ENCODE measurements at places on chromosomes 4 and X. TPM values are rescaled to one million over a fixed set of nuclear protein-coding genes. Genes with fewer than 3 reads are reported as not detected.
A peak's percentile ranks its signal among the peaks of the same experiment; 100 is the strongest.

GRCh38 chr4:3494462-3494871 lies 31.4 kb downstream of the DOK7 start:
- no peak for DNase-seq
- H3K4me3 ChIP-seq: no peak overlapping the region
- no peak overlapping the region for H3K27ac ChIP-seq
- H3K27me3 ChIP-seq: no peaks in the 10 kb centered on the region
- peaks cover 5% of the 10 kb centered on the region for H3K36me3 ChIP-seq
- no peaks in the 10 kb centered on the region for H3K4me1 ChIP-seq

FAAH2 gene
- 1.7 TPM for total RNA-seq

GRCh38 chrX:149124526-149125108 lies 380.5 kb downstream of the IDS start:
- DNase-seq: peak; percentile 61
- no peaks in the 10 kb centered on the region for H3K27me3 ChIP-seq
- H3K27ac ChIP-seq: no peak overlapping the region
- no peak overlapping the region for H3K4me3 ChIP-seq

GRCh38 chrX:71652405-71652804 lies 14.9 kb upstream of the LOC101059915 start:
- peak; percentile 56 for DNase-seq
- peaks cover 19% of the 10 kb centered on the region for H3K27me3 ChIP-seq
- H3K36me3 ChIP-seq: no peaks in the 10 kb centered on the region
- no peak overlapping the region for H3K27ac ChIP-seq
- no peaks in the 10 kb centered on the region for H3K4me1 ChIP-seq
- no peak overlapping the region for H3K4me3 ChIP-seq

DNA sequence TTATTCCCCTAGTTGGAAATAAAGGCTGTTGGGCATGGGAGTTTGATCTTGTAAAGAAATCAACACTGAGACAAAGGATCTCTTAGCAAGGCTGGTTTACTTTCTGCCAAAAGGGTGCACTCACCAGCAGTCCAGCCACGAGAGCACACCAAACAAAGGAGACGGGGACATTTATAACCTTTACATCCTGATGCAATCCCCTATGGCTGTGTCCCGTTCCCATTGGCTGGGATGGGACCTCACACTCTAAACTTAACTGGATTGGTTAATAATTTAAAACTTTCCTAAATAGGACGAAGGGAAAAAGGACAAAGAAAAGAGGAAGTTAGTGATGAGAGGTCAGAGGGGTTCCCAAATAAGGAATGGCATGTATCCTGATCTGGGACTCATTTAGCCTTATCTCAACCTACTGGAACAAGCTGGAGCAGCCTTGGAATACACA lies 17.9 kb downstream of the METAP1 start:
- H3K27me3 ChIP-seq: no peaks in the 10 kb centered on the region
- DNase-seq: no peak
- H3K4me1 ChIP-seq: peaks cover 2% of the 10 kb centered on the region
- H3K36me3 ChIP-seq: no peaks in the 10 kb centered on the region

TMPRSS11F gene
- total RNA-seq: not detected

ANXA3 gene
- total RNA-seq: 260 TPM

DNA sequence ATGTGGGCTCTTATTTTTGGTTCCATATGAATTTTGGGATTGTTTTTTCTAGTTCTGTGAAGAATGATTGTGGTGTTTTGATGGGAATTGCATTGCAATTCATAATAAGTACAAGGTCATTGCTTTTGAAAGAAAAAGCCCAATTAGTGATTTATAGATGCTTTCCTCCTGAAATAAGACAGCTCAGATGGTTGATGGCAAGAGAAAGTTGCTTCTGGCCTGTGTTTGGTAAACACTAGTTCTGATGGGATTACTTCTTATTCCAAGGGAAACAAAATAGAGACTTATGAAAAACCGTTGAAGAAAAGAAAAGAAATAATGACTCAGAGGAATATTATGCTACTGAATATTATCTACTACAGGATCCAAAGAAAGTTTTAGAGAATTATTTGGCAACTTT lies 144.9 kb downstream of the SPANXA1 start:
- no peak for DNase-seq
- no peaks in the 10 kb centered on the region for H3K27me3 ChIP-seq
- no peak overlapping the region for H3K27ac ChIP-seq
- H3K4me1 ChIP-seq: peaks cover 4% of the 10 kb centered on the region
- no peak overlapping the region for H3K4me3 ChIP-seq

- H3K4me1 ChIP-seq: no peaks in the 10 kb centered on the region
- H3K27ac ChIP-seq: no peak overlapping the region
- DNase-seq: no peak
These were observed 20.1 kb downstream of the CA5B start for GRCh38 chrX:15758140-15758539.

GRCh38 chr4:59987289-59987688 lies 1212.8 kb upstream of the ADGRL3 start:
- H3K4me3 ChIP-seq: no peak overlapping the region
- H3K36me3 ChIP-seq: no peaks in the 10 kb centered on the region
- H3K27me3 ChIP-seq: no peaks in the 10 kb centered on the region
- H3K27ac ChIP-seq: no peak overlapping the region
- H3K4me1 ChIP-seq: no peaks in the 10 kb centered on the region
- DNase-seq: peak; percentile 2

SUPT20HL1 gene
- not detected for total RNA-seq

STARD8 gene
- total RNA-seq: 1.0 TPM

DUX4 gene
- total RNA-seq: not detected

GRCh38 chr4:4694296-4694772 lies 152.5 kb upstream of the STX18 start:
- peak; percentile 41 for DNase-seq
- H3K27me3 ChIP-seq: no peaks in the 10 kb centered on the region
- H3K4me3 ChIP-seq: no peak overlapping the region
- H3K36me3 ChIP-seq: no peaks in the 10 kb centered on the region
- H3K27ac ChIP-seq: no peak overlapping the region

GPC4 gene
- 1.9 TPM for total RNA-seq

TBX22 gene
- total RNA-seq: not detected

- no peaks in the 10 kb centered on the region for H3K27me3 ChIP-seq
- H3K4me3 ChIP-seq: no peak overlapping the region
- no peak overlapping the region for H3K27ac ChIP-seq
- no peaks in the 10 kb centered on the region for H3K4me1 ChIP-seq
- no peak for DNase-seq
These were observed 172.4 kb downstream of the PRDM5 start for GRCh38 chr4:120750152-120750525.

DNA sequence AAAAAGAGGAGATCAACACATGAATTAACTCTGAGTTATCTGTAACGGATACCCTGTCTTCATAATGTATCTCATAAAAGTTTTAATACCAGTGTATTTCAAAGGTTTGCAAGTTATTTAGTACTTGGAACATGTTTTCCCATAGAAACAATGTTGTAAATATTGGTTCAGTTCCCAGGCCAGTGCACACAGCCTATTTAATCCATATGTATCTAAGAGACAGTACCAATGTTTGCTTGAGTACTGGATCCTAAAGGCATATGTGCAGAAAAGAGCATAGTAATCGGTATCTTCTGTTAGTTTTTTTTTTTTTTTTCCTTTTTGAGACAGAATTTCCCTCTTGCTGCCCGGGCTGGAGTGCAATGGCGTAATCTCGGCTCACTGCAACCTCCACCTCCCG lies 46.1 kb downstream of the SLIT2 start:
- no peaks in the 10 kb centered on the region for H3K27me3 ChIP-seq
- no peak overlapping the region for H3K4me3 ChIP-seq
- no peak overlapping the region for H3K27ac ChIP-seq
- no peaks in the 10 kb centered on the region for H3K4me1 ChIP-seq

AWAT1 gene
- total RNA-seq: not detected

- DNase-seq: peak; percentile 37
- no peaks in the 10 kb centered on the region for H3K27me3 ChIP-seq
- no peak overlapping the region for H3K4me3 ChIP-seq
- peaks cover 17% of the 10 kb centered on the region for H3K36me3 ChIP-seq
These were observed 100.5 kb downstream of the PHKA2 start for GRCh38 chrX:18883234-18883960.

PDLIM5 gene
- 151 TPM for total RNA-seq

GRCh38 chr4:48640225-48640624 lies 139.9 kb downstream of the FRYL start:
- no peak overlapping the region for H3K4me3 ChIP-seq
- no peaks in the 10 kb centered on the region for H3K27me3 ChIP-seq
- H3K27ac ChIP-seq: no peak overlapping the region
- peaks cover 6% of the 10 kb centered on the region for H3K36me3 ChIP-seq

GRCh38 chr4:138113819-138114400 lies 128.2 kb downstream of the SLC7A11 start:
- H3K4me3 ChIP-seq: no peak overlapping the region
- peak; percentile 58 for DNase-seq
- H3K27me3 ChIP-seq: no peaks in the 10 kb centered on the region
- no peaks in the 10 kb centered on the region for H3K4me1 ChIP-seq

GRCh38 chr4:122525865-122526264 lies 69.3 kb upstream of the IL2 start:
- H3K4me1 ChIP-seq: no peaks in the 10 kb centered on the region
- no peaks in the 10 kb centered on the region for H3K27me3 ChIP-seq
- H3K27ac ChIP-seq: no peak overlapping the region
- H3K4me3 ChIP-seq: no peak overlapping the region
- no peak for DNase-seq

GRCh38 chrX:85611926-85612325 lies 232.5 kb upstream of the POF1B start:
- peaks cover 3% of the 10 kb centered on the region for H3K27me3 ChIP-seq
- peaks cover 5% of the 10 kb centered on the region for H3K4me1 ChIP-seq
- no peak overlapping the region for H3K27ac ChIP-seq

DNA sequence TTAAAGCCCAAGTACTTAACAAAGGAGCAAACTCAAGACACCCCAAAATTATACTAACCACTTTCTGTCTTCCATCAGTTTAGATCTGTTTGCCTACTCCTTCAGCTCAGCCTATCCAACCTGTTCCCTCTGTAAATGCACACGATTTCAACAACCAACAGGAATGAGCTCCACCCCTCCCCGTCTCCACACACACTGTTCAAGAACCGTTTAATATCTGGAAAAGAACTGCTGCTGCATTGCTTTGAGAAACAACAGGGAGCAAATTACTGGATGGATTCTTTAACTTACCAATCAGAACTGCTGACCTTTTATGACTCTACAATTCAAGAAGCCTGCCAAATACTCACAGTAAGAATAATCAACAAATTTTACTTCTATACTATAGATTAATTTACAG lies 87.0 kb downstream of the FBXW7 start:
- H3K4me1 ChIP-seq: peaks cover under 1% of the 10 kb centered on the region
- no peak for DNase-seq
- no peak overlapping the region for H3K27ac ChIP-seq
- H3K4me3 ChIP-seq: no peak overlapping the region
- no peaks in the 10 kb centered on the region for H3K36me3 ChIP-seq

GRCh38 chr4:176539091-176539784 lies 219.5 kb downstream of the SPCS3 start:
- no peak overlapping the region for H3K27ac ChIP-seq
- H3K4me1 ChIP-seq: peaks cover 14% of the 10 kb centered on the region
- no peak overlapping the region for H3K4me3 ChIP-seq
- no peak for DNase-seq

INTU gene
- total RNA-seq: 5.9 TPM

PLP1 gene
- total RNA-seq: not detected

VEGFD gene
- not detected for total RNA-seq

STIM2 gene
- total RNA-seq: 18.5 TPM

RCHY1 gene
- total RNA-seq: 29.1 TPM

DNA sequence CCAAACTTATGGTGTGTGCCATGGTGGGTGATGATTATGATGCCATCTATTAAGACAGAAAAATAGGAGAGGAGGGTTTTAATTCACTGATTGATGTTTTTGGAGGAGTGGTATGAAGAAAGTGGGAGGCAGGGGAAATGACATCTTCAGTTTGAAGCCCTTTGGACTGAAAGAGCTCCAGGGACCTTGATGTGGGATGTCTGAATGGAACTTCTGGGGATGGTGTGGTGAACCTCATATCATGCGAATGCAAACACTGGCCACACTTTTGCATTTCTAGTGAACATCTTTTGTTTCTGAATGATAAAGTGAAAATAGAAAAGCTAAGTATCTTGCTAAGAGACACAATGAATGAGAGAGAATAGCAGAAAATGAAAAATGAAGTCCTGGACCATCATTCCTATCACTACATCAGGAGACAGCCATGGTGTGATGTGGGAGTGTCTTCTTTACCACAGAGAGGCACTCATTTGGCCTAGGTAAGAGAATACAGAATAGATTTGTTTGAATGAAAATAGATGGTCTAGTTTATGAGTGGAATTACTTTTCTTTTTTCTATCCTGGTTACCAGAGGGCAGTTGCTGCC lies 123.5 kb downstream of the ZNF827 start:
- peaks cover 7% of the 10 kb centered on the region for H3K36me3 ChIP-seq
- no peak overlapping the region for H3K4me3 ChIP-seq
- H3K27ac ChIP-seq: no peak overlapping the region
- H3K4me1 ChIP-seq: peaks cover 11% of the 10 kb centered on the region

GRCh38 chr4:56863441-56864139 lies 42.1 kb upstream of the SPINK2 start:
- no peak overlapping the region for H3K4me3 ChIP-seq
- H3K27me3 ChIP-seq: no peaks in the 10 kb centered on the region
- DNase-seq: no peak
- no peak overlapping the region for H3K27ac ChIP-seq
- no peaks in the 10 kb centered on the region for H3K36me3 ChIP-seq

DNA sequence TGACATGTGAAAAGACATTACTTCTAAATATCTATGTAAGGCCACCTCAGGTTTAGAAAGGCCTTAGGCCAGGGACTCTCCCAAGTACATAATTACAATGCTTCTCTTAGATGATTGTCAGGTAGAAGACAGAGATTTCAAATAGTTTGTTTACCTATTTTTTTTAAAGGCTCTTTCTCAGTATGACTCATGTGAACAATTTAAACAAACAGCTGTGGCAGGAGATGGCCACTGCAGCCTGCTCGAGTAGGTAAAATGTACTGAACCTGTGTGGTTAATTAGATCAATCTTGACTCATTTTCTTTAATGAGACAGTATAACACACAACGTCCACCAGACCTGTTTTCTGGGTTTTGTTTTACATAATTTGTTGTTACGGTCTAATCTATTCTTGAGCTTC lies 50.2 kb downstream of the LEF1 start:
- H3K36me3 ChIP-seq: no peaks in the 10 kb centered on the region
- no peak overlapping the region for H3K4me3 ChIP-seq
- H3K27me3 ChIP-seq: no peaks in the 10 kb centered on the region
- peak; percentile 56 for DNase-seq
- no peaks in the 10 kb centered on the region for H3K4me1 ChIP-seq
- no peak overlapping the region for H3K27ac ChIP-seq

- no peak overlapping the region for H3K27ac ChIP-seq
- no peak for DNase-seq
- H3K4me3 ChIP-seq: no peak overlapping the region
- peaks cover 22% of the 10 kb centered on the region for H3K27me3 ChIP-seq
- H3K36me3 ChIP-seq: no peaks in the 10 kb centered on the region
These were observed 169.8 kb downstream of the NHS start for GRCh38 chrX:17544821-17545220.

DNA sequence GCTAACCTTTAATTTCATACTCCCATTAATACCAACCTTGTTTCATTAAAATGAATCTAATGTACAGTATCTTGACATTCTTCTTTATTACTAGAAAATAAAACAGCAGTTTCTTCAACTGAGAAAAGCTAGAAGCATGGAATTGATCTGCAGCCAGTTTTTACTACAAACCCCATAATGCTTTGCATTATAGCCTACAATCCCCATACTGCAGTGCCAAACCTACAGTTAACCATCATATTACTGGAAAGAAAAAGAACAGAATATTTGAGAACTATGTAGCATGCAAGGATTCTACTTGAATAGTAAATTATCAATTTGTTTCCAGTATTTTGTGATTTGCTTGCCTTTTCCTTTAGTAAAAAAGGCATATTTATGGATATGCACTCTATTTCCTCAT lies 3.2 kb upstream of the IL1RAPL1 start:
- H3K36me3 ChIP-seq: no peaks in the 10 kb centered on the region
- H3K27ac ChIP-seq: no peak overlapping the region
- H3K4me3 ChIP-seq: no peak overlapping the region
- H3K4me1 ChIP-seq: no peaks in the 10 kb centered on the region
- H3K27me3 ChIP-seq: no peaks in the 10 kb centered on the region
